Suprapubic skin (tissue), 4 donors: ENCODE measurements at places on chromosomes 1 and 21. TPM values are rescaled to one million over a fixed set of nuclear protein-coding genes. Genes with fewer than 3 reads are reported as not detected.

IL10 gene
- 0.49 TPM for total RNA-seq

SYCP1 gene
- not detected for total RNA-seq

MX2 gene
- 4.7 TPM for total RNA-seq

PPM1J gene
- 6.6 TPM for total RNA-seq

DNA sequence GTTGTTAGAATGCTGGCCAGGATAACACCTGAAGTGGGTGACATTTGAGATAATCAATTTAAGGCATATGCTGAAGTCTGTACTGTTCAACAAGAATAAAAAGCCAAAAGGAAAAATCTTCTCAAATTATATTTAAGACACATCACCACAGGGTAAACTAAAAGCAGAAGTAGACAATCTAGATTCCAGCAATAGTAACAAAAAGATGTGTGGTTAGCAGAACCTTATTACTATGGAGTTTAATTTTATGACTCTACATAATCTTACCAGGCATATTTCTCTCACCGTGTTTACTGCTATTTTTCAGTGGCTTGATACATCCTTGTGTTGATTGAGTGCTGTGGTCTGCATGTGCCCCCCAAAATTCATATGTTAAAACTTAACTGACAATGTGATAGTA, 300.4 kb upstream of the ZP4 start:
- H3K27me3 ChIP-seq = no peaks in the 10 kb centered on the region
- no peak overlapping the region for H3K27ac ChIP-seq
- DNase-seq = no peak
- H3K4me1 ChIP-seq = no peaks in the 10 kb centered on the region
- no peak overlapping the region for H3K4me3 ChIP-seq

GRCh38 chr1:58345215-58346035, 201.1 kb downstream of the OMA1 start:
- H3K4me3 ChIP-seq = no peak overlapping the region
- DNase-seq = no peak
- no peaks in the 10 kb centered on the region for H3K36me3 ChIP-seq
- H3K27me3 ChIP-seq = no peaks in the 10 kb centered on the region
- H3K4me1 ChIP-seq = no peaks in the 10 kb centered on the region

GRCh38 chr1:202964791-202965410, 2.2 kb downstream of the CYB5R1 start:
- H3K36me3 ChIP-seq = peaks cover 28% of the 10 kb centered on the region
- H3K27me3 ChIP-seq = no peaks in the 10 kb centered on the region
- H3K27ac ChIP-seq = peak overlapping the region; percentile 93

DNA sequence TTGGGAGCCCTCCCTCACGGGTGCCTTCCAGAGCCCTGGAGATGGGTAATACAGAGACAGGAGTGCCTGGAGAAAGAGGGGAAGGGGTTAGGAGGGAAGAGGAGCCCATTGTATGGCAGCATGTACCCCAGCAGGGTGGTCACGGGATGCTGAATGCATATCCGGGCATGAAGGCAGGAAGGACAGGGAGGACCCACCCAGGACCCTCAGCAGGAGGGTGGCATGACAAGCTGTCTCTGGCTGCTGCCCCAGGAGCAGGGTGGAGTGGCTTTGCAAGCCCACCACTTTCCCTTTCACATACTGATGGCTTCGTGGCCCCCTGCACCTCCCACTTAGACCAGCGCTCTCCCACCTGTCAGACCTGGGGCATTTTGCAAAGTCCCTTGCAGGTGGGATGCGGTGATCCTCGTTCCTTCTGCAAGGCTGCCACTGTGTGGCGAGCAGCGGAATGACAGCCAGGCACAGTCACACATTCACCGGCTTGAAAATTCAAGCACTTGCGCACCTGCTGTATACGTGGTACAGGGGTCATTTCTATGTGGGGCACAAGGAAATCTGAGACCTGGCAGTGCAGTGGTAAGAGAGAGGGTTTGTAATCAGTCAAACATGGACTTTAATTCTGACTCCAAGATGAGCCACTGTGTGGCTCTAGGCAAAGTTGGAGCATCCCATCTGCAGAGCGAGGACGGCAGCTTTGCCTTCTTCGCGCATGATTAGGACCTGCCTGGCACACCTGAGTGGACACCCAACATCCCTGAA, 53.2 kb upstream of the TMEM51 start:
- no peaks in the 10 kb centered on the region for H3K4me1 ChIP-seq
- DNase-seq = no peak
- H3K36me3 ChIP-seq = no peaks in the 10 kb centered on the region
- H3K4me3 ChIP-seq = no peak overlapping the region
- H3K27me3 ChIP-seq = peaks cover 7% of the 10 kb centered on the region

DNA sequence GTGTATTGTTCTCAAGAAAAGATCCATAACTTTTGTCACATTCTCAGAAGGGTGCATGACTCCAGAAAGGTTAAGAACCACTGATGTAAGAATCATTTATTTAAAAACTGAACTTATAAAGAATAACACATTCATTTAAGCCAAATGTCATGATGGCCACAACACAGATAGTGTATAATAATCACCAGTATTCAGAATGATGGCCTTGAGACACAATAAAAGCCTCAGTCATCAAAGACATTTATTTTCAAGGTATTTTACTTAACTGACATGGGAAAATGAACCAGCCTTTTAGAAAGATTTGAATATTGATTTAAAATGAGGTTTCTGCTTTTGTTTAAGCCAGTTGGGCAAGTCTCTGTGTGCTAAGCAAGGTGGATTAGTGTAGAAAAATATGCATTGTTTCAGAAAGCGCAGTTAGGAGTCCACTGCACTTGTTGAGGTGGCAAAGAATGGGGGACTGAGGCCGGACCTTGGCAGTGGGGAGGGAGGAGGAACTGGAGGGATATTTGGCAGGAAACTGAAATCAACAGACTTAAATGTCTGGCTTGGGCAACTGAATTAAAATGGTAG, 371.9 kb upstream of the ESRRG start:
- H3K4me3 ChIP-seq = no peak overlapping the region
- H3K36me3 ChIP-seq = no peaks in the 10 kb centered on the region
- H3K27me3 ChIP-seq = peaks cover 4% of the 10 kb centered on the region
- peaks cover 3% of the 10 kb centered on the region for H3K4me1 ChIP-seq
- no peak overlapping the region for H3K27ac ChIP-seq
- no peak for DNase-seq

DNA sequence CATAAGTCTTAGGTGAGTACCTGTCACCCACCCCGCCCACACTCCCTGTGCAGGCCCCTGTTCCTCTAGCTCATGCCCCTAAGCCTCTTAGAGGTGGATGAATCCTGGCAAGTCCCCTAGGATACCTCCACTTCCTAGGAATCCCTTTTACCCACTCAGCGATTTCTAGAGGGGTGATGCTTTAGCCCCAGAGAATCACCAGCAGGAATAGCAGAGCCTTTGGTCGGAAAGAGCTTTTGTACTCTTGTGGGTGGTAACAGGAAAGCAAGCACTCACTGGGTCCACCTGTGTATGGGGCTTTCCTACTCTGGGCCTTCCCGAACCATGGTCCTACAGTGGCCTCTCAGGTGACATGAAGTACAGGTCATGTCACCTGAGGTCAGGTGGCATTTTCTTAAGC, 172.4 kb downstream of the CLIC6 start:
- DNase-seq = peak; percentile 40
- H3K4me3 ChIP-seq = no peak overlapping the region
- H3K36me3 ChIP-seq = peaks cover 24% of the 10 kb centered on the region
- no peaks in the 10 kb centered on the region for H3K27me3 ChIP-seq

- DNase-seq = no peak
- no peaks in the 10 kb centered on the region for H3K4me1 ChIP-seq
- no peaks in the 10 kb centered on the region for H3K27me3 ChIP-seq
Measured at GRCh38 chr1:99786751-99787501, 20.5 kb upstream of the FRRS1 start.

DNA sequence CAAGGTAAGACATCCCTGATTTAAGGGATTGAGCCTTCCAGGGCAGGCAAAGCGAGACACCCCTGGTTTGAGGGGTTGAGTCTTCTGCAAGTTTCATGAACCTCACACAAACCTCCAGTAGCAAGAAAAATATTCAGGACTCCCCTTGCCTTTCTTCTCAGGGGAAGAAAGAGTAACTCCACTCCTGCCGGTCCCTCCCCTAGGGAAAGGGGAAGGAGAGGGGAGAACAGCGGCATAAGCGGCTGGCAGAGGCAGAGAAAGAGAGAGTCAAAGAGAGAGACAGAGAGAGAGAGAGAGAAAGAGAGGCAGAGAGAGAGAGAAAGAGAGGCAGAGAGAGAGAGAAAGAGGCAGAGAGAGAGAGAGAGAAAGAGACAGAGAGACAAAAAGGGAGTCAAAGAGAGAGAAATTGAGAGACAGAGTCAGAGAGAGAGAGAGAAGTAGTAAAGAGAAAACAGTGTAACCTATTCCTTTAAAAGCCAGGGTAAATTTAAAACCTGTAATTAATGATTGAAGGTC, 29.5 kb upstream of the CBR3 start:
- DNase-seq = no peak
- H3K4me1 ChIP-seq = peaks cover 32% of the 10 kb centered on the region
- H3K4me3 ChIP-seq = peak overlapping the region; percentile 34
- H3K27me3 ChIP-seq = no peaks in the 10 kb centered on the region
- H3K27ac ChIP-seq = no peak overlapping the region

DNA sequence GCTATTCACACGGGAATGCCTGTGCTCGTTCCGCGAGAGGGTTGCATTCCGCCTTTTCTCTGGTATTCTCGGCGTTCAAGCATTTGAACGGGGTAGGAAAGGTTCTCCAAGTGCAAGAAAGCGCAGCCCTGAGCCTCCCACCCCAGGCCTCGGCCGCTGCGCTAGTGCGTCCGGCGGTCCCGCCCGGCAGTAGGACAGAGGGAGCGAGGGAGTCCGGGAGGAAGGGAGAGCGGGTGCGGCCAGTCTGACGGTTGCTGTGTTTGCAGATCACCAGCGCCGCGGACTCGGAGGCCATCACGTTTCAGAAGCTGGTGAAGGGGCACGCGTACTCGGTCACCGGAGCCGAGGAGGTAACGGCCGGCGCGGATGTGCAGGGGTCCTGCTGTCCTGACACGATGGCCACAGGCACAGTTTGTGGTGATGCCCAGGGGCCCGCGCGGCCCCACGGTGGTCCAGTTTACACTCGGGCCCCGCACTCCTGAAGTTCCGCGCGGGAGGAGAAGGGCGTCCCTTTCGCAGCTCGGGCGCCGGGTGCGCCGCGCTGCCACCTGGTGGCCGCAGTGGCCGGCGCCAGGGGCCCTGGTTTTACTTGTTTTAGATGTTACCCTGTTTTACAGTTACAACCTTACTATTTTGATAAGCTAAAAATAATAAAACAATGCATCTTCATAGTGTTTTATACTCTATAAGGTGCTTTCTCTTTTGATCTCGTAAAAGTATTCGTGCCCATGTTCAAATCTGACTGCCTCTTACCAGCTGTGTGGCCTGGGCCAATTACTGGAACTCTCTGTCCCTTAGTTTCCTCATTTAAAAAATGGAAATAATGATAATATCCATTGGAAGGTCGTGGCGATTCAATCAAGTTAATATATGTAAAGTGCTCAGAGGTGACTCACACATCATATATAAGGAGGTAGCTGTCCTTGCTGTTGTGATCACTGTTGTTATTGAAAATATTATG, 36.7 kb downstream of the CAPN2 start:
- H3K27me3 ChIP-seq = no peaks in the 10 kb centered on the region
- peak overlapping the region; percentile 36 for H3K27ac ChIP-seq
- peaks cover 19% of the 10 kb centered on the region for H3K4me1 ChIP-seq
- peak; percentile 86 for DNase-seq
- peaks cover 71% of the 10 kb centered on the region for H3K36me3 ChIP-seq
- H3K4me3 ChIP-seq = peak overlapping the region; percentile 42
